Ovary (tissue), 10 donors: ENCODE measurements at places on chromosomes 5 and 9. TPM values are rescaled to one million over a fixed set of nuclear protein-coding genes. Genes with fewer than 3 reads are reported as not detected.

SPARC gene
- total RNA-seq: 992 TPM

CDC23 gene
- total RNA-seq: 21.3 TPM

PCDH12 gene
- total RNA-seq: 1.4 TPM

KCNIP1 gene
- 0.66 TPM for total RNA-seq

RAB3C gene
- 0.11 TPM for total RNA-seq
